ENCODE measurements at places on chromosomes 3 and 15.

DNA sequence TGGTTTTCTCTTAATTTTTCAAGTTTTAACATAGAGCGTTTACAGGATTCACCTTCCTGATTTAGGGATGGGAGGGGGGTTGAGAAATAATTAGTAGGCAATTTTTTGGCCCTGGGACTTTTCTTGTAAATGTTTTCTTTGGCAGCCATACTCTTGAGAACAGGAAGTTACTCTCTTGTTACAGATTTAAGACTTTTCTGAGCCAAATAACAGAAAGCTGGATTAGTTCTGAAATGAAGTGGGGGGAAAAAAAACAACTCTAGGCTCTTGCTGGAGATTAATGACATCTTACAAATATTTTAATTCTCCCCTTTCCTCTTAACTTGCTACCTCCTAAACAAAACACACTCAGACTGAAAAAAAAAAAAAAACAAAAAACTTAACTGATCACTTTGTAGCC lies 13.8 kb upstream of the POLR2M start:
- DNase-seq: no peak

DNA sequence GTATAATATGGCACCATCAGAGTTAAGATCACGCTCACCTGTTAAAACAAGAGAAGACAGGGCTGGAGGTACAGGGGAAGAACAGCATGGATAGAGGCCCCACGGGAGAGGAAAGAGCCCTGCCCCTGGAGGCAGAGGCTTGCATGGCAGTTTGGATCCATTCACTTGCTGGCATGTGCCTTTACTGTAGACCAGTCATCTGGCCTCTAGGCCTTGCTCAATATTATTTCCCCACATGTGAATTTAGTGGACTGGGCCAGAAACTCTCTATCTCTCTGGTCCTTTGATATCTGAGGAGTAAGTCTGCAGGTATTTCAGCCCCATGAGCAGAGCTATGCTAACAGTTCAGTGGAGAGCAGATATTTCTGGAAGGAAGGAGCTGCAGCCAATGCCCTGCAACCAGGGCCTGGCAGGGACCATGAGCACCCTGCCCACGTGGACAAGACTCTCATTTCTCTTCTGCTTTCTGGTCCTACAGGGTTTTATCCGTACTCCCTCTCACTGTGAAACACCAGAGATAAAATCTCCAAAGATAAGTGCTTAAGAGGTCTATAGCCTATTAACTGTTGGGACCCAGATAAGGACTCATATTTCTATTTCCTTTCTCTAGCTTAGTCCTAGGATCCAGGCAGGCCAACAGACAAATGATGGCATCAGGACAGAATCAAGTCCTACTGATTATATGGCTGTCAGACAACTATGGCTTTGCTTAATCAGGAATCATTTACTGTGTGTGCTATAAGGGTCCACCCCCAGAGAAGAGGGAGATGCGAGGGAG lies 65.0 kb downstream of the CLDN11 start:
- no peak for DNase-seq

DNA sequence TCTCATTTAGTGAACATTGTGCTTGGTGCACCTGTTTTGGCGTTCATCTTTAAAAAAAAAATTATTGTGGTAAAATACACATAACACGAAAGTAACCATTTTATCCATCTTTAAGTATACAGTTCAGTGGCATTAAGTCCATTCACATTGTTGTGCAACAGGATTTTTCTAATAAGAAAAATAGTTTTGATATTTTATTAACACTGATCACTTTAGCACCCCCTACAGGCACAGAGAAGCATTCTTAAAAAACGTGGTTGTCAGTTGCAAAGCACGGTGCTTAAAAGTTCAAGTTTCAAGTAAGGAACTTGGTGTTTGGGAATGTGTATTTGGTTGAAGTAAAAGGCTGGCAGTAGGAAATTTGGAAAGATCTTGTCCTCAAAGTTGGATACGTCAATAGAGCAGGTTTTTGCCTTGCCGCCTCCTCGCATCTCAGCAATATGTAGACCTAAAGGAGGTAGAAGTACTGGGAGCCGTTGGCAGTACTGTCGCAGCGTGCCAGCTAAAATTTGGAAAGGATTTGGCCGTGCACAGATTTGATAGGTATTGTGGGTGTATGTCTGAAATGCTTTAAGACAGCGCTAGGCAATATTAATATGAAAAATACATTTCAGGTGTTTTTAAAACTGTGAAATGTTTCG lies 110.4 kb downstream of the LRRC28 start:
- DNase-seq: no peak

DNA sequence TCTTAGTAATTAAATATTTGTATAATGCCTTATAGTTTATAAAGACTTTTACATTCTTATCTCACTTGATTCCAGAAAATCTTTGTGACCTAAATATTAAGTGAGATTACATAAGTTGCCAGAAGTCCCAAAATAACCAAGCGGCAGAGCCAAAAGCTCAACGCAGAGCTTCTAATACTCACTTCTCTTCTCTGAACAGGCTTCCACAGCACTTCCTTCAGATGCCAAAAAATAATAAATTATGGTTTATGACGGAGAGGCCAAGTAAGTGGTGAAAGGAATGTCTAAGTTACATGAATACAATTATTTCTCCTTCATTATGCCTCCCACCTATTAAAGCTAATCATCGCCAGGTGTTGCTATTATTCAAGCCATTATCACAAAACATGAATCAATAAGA lies 110.3 kb downstream of the GBE1 start:
- DNase-seq: no peak

- no peak for DNase-seq
These were observed 7.0 kb downstream of the ARIH1 start for GRCh38 chr15:72481015-72481659.

- DNase-seq: no peak
These were observed 76.0 kb downstream of the MAP4 start for GRCh38 chr3:47940232-47940631.

GRCh38 chr3:30253832-30254231 lies 352.6 kb upstream of the TGFBR2 start:
- DNase-seq: no peak

- no peak for DNase-seq
These were observed 107.6 kb downstream of the IL20RB start for GRCh38 chr3:137065381-137065780.

DNA sequence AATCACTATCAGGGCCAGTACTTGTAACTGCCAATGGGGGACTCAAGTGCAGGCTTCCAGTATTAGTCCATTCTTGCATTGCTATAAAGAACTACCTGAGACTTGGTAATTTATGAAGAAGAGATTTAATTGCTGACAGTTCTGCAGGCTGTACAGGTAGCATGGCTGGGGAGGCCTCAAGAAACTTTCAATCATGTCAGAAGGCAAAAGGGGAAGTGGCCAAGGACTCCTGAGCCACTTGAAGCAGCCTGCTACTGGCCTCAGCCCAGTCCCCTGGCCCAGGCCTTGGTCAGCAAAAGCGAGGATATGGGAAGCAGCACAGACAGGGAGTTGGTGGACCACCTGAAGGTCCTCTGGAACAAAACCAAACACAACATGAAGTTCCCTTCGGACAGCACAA lies 29.2 kb upstream of the OR5K1 start:
- no peak for DNase-seq

- DNase-seq: no peak
These were observed 15.5 kb upstream of the PSTPIP1 start for GRCh38 chr15:76979331-76979925.

- no peak for DNase-seq
These were observed 329.7 kb upstream of the NECTIN3 start for GRCh38 chr3:110741891-110742290.

DNA sequence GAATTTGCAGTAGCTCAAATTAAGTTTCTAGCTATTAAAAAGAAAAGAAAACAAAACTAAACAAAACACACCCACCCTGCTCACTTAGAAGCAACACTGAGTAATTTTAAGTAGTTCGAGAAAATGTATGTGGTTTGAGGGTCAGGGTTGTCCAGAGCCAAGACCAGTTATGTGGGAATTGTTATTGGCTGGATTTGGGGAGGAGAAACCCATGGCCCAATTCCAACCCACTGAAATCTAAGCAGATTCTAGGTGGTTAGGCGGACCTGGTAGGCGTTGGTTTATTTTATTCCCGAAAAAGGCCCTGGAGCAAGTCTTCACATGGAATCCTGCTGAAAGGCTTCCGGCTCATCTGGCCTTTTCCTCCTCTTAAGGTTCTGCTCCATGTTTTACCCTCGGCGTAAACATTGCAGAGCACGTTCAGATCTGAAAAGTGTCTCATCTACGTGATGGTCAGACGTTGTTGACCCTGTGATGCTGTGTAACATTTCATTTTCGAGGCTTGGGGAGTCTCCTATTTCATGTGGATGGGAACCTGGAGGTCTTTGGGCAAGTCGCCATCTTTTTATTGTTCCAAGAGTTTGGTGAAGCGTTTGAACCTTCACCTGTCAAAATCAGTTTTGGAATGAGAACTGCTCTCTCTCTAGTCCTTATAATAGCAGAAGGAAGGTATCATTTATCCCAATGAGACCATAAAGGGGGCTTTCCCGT lies 64.0 kb downstream of the FLNB start:
- no peak for DNase-seq

DNA sequence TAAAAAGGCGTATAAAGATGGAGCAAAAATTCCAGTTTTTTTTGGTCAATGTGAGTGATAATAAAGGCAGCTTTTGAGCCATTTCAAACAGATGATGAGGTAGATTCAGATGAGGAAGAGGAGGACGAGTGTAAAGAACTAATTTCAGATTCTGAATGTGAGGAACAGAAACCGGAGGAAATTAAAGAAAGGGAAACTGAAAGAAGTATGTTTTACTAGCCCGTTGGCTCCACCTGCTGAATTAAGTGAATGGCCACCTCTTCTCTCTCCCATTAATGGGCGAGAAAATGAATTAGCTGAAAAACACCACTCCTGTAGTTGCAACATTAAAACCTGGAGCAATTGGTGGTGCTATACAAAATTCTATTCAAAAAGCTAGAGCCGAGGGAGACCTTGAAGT lies 55.4 kb downstream of the CYP19A1 start:
- no peak for DNase-seq

GRCh38 chr3:97350971-97351370 lies 413.6 kb upstream of the ARL6 start:
- no peak for DNase-seq

GRCh38 chr3:173529062-173529711 lies 131.6 kb downstream of the NLGN1 start:
- no peak for DNase-seq

- DNase-seq: no peak
These were observed 230.0 kb downstream of the KLF13 start for GRCh38 chr15:31556494-31557150.

DNA sequence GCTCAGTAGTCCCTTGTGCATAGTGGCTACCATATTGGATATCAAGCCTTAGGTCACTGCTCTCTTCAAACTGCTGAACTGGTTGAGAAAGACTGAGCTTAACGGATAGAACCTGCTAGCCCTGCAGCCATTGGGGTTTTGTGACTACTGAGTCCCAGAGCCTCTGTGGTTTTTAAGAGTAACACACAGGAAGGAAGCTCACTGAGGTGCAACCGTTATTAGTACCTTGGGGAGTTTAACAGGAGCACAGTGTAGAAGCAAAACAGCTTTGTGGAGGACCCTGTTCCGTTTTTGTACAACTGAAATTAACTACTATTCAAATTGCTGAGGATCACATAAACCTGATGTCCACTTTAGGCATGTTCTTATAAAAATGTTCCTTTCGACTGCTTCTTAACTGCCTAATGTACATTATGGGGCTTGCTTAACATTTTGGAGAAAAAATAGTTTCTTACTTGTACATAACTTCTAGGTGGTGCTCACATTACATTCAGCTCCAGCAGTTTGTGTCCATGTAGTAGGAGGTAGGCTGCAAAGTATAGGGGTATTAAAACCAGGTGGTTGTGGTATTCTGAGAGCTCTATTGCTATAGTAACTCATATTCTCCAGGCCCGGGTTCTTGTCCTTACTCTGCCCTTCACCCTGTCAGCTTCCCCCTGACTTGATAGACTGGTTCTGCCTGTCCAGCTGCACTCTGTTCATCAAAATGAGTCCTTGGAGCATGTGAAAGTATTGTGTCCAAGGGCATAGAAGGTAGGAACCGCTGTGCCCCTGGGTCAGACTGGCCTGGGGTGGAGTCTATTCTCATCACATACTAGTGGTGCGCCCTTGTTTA lies 17.3 kb downstream of the PXK start:
- DNase-seq: no peak

DNA sequence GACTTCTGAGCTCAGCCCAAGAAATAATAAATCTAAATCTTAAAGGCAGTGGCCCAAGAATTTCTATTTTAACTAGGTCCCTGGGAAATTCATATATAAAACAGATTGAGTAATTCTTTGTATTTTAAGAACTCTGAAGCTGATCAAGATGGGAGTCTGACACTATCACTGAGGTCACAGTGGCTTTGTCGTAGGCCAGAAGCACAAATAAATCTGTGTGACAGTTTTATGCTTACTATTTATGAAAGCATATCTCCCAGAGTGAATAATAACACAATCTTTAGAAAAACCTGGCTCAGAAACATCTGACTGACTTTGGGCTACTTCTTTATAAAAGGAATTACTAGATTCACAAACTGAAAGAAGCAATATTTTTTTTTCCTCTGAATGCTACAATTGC lies 51.9 kb downstream of the SLITRK3 start:
- DNase-seq: no peak

- no peak for DNase-seq
These were observed 282.8 kb downstream of the FEZF2 start for GRCh38 chr3:62090519-62090918.

GRCh38 chr15:70539912-70540530 lies 223.3 kb downstream of the UACA start:
- no peak for DNase-seq

GRCh38 chr3:46386205-46386604 lies 15.5 kb downstream of the CCR5 start:
- no peak for DNase-seq

- no peak for DNase-seq
These were observed 1.3 kb downstream of the ATP13A3 start for GRCh38 chr3:194485468-194485880.

GRCh38 chr15:68224546-68225250 lies 4.8 kb downstream of the CLN6 start:
- DNase-seq: no peak

- no peak for DNase-seq
These were observed 133.7 kb downstream of the VGLL4 start for GRCh38 chr3:11510001-11510340.

Data from CMK (cell line).